ENCODE measurements at places on chromosomes 7 and 10. TPM values are rescaled to one million over a fixed set of nuclear protein-coding genes. Genes with fewer than 3 reads are reported as not detected.

Gene SMURF1
- 19.2 TPM for total RNA-seq

Gene ADAM12
- total RNA-seq, result 0.17 TPM

Gene GDF2
- total RNA-seq, result not detected

Gene GHRHR
- total RNA-seq, result not detected

Gene TET1
- 1.7 TPM for total RNA-seq
